ENCODE measurements at places on chromosomes 7 and 10.

DNA sequence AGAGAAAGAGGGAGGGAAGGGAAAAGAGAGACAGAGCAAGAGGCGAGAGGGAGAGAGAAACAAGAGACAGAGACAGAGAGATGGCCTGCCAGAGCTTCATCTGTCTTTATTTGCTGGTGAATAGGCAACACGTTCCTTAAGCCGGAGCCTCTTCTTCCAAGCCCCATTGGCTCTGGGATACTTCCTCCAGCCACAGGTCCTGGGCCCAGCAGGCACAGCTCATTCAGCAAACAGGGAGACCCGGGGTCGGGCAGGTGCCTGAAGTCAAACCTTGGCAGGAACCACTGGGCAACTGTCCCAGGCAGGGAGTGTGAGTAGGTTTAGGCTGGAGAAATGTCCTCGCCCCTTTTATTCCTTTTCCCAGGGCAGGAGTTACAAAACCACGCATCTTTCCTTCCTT is 68.2 kb downstream of the MYL10 start:
- DNase-seq, result no peak

DNA sequence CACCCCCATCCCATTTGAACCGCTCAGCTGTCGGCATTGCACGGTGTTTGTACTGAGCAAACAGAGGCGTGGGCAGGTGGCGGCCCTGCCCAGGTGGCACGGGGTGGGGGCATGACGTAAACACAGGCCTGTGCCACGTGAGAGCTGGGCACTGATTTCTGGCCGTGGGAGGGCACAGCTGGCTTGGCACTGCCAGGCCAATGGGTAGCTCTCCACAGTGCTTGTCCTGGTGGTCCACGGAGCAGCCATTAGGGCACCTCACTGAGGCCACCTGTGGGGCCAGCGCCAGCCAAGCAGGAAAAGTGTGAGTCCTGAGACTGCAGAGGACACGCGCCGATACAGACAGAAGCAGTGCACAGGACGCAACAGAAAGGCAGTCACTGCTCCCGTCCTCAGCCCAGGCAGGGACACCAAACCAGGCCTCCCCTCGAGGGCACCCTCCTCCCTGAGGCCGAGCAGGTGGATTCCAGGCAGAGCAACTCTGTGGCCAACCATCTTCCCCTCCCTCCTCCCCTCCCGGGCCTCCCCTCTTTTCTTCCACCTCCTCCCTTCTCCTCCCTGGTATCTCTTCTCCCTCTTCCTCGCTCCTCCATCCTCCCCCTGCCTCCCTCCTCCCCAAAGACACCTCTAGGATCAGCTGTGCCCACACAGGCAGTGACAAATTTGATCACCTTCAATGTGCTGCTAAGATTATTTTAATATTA is 258.7 kb downstream of the ELFN1 start:
- DNase-seq, result no peak

- DNase-seq, result no peak
These were observed 795.6 kb downstream of the PHTF2 start for GRCh38 chr7:78594156-78594555.

DNA sequence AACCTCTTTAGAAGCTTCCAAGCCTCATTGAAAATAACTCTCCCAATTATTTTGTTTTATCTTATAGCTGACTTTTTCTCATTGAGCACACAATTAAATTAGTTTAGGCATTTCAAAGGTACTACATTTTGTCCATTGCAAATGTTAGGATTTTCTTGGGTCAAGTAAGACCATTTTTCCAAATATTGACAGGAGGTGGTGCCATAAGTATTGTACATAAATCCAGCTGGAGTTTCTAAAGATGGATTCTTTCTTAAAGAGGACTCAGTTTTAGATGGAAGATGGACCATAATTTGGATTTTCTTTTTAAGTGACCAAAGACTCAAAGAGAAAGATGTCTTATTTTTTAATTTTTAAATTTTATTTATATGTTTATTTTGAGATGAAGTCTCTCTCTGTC is 12.3 kb upstream of the OPN4 start:
- DNase-seq, result peak; percentile 19

- no peak for DNase-seq
These were observed 101.1 kb downstream of the LYZL1 start for GRCh38 chr10:29389935-29390334.

DNA sequence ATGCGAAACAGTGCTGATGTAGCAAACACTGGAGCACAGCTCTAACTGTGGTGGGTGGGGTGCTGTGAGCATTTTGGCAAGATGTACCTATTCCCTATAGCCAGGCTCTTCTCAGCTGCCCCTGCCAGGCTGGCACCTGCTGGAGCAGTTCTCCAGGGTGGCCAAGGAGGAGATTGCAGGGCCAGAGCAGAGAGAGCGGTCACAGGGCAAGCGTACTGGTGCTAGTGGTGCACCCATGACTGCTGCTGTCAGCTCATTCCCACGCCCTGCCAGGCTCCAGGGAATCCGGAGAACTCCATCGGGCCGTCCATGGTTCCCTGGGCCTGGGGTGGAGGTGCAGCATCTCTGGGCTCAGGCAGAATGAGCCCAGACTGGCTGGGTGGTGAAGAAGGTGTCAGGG is 2.1 kb downstream of the COL13A1 start:
- DNase-seq, result no peak

- no peak for DNase-seq
These were observed 33.0 kb upstream of the RET start for GRCh38 chr10:43043773-43044447.

DNA sequence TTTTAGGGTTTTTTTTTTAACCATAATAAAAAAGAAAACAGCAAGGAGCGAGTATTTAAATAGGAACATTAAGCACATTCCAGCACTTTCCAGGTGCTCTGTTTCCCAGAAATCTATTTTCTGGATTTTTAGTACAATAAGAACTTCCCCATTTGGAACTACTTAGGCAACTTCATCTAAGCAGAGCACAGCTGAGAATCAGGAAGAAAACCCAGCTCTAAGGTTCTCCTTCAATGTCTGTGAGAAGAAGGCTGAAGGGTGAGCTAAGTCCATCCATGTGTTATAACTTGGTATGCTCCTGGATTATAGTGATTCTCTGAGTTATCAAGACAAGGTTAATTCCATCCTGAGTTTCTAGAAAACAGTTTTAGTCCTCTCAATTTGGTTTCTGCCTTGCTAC is 181.9 kb downstream of the CYP26A1 start:
- no peak for DNase-seq

GRCh38 chr10:18759575-18759974 is 100.3 kb downstream of the ARL5B start:
- DNase-seq, result no peak
